Esophagus squamous epithelium (tissue), 5 donors: ENCODE measurements at places on chromosomes 4 and X.

- H3K36me3 ChIP-seq, result no peaks in the 10 kb centered on the region
- no peaks in the 10 kb centered on the region for H3K4me1 ChIP-seq
- H3K4me3 ChIP-seq, result no peak overlapping the region
- H3K27ac ChIP-seq, result no peak overlapping the region
- DNase-seq, result no peak
Observed at GRCh38 chr4:84470204-84470785, 28.8 kb downstream of the NKX6-1 start.

GRCh38 chr4:36399762-36400353 lies 118.4 kb downstream of the DTHD1 start:
- no peaks in the 10 kb centered on the region for H3K36me3 ChIP-seq
- DNase-seq, result no peak
- no peaks in the 10 kb centered on the region for H3K27me3 ChIP-seq
- H3K4me3 ChIP-seq, result no peak overlapping the region
- H3K4me1 ChIP-seq, result no peaks in the 10 kb centered on the region
- H3K27ac ChIP-seq, result no peak overlapping the region

DNA sequence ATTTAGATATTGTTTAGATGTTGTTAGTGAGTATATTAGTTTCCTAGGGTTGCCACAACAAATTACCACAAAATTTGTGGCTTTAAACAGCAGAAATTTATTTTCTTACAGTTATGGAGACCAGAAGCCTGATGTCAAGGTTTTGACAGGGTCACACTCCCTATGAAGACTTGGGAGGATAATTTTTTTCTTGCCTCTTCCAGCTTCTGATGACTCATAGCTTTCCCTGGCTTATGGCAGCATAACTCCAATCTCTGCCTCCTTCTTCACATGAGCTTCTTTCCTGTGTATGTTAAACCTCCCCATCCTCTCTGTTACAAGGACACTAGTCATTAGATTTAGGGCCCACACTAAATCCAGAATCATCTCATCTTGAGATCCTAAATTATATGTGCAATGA lies 20.9 kb upstream of the RAB40A start:
- no peaks in the 10 kb centered on the region for H3K27me3 ChIP-seq
- no peaks in the 10 kb centered on the region for H3K36me3 ChIP-seq
- H3K27ac ChIP-seq, result peak overlapping the region; percentile 11
- peaks cover 13% of the 10 kb centered on the region for H3K4me1 ChIP-seq
- H3K4me3 ChIP-seq, result no peak overlapping the region
- DNase-seq, result no peak

GRCh38 chr4:176833400-176834175 lies 40.9 kb upstream of the VEGFC start:
- H3K4me1 ChIP-seq, result no peaks in the 10 kb centered on the region
- no peak overlapping the region for H3K4me3 ChIP-seq
- no peak overlapping the region for H3K27ac ChIP-seq
- H3K36me3 ChIP-seq, result no peaks in the 10 kb centered on the region
- H3K27me3 ChIP-seq, result no peaks in the 10 kb centered on the region

DNA sequence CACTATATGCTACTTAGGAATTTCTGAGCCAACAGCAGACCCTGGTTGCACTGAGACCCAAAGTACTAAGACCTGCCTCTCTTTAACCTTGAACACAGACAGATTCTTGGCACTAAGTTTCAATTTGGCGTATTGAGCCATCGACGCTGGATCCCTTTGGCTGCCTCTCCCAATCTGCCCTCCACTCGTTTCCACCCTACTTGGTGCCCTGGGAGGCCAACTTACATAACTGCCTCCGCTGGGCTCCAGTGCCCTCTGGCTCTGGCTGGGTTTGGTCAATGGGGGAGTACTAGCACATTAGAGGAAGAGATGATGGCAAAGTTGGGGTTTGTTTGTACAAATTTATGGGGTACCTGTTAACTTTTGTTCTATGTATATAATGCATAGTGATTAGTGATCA lies 63.5 kb downstream of the TMEM156 start:
- H3K4me1 ChIP-seq, result no peaks in the 10 kb centered on the region
- no peaks in the 10 kb centered on the region for H3K27me3 ChIP-seq
- H3K36me3 ChIP-seq, result no peaks in the 10 kb centered on the region

DNA sequence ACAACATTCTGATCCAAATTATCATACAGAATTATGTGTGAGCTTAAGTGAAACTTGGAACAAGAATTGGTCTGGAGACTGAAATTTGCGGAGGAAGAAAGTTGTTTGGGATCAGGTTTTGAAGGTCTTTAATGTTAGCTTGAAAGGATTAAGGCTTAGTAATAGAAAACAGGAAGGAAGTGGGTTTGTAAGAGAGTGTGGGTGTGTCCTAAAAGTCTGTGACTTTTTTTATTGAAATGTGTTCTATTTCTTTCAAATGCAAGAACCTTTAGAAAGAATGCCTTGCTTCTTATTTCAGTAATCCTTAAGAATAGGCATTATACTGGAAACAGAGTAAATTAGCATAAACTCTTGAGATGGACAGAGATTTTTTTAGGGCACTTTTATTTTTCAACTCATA lies 198.0 kb downstream of the GALNTL6 start:
- H3K4me3 ChIP-seq, result no peak overlapping the region
- no peaks in the 10 kb centered on the region for H3K27me3 ChIP-seq
- no peak for DNase-seq
- H3K4me1 ChIP-seq, result no peaks in the 10 kb centered on the region

- no peaks in the 10 kb centered on the region for H3K4me1 ChIP-seq
- no peak overlapping the region for H3K27ac ChIP-seq
- H3K36me3 ChIP-seq, result no peaks in the 10 kb centered on the region
- no peak overlapping the region for H3K4me3 ChIP-seq
- DNase-seq, result no peak
Observed at GRCh38 chr4:121299367-121299766, 81.5 kb downstream of the QRFPR start.

- H3K27ac ChIP-seq, result no peak overlapping the region
- H3K27me3 ChIP-seq, result no peaks in the 10 kb centered on the region
- no peak for DNase-seq
- H3K4me3 ChIP-seq, result no peak overlapping the region
Observed at GRCh38 chr4:82517043-82517442, 44.7 kb downstream of the TMEM150C start.

DNA sequence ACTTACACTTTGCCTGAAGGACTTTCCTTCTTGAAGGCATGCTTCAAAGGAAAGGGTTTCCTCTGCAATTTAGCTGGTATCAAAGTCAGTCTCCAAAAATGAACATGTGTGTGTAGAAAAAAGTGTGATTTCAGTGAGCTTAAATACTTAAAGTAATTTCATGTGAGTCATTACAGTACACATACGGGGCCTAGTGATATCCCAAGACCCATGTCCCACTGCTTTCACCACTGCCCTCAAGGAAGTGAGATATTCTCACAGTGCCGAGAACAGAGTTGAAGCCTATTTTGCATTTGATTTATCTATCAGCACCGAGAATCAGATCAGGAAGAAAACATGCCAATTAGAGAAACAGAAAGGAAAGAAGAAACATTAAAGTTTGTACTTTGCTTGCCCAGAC lies 61.0 kb downstream of the CHST7 start:
- H3K27ac ChIP-seq, result no peak overlapping the region
- H3K4me3 ChIP-seq, result no peak overlapping the region
- no peaks in the 10 kb centered on the region for H3K36me3 ChIP-seq
- H3K27me3 ChIP-seq, result no peaks in the 10 kb centered on the region

DNA sequence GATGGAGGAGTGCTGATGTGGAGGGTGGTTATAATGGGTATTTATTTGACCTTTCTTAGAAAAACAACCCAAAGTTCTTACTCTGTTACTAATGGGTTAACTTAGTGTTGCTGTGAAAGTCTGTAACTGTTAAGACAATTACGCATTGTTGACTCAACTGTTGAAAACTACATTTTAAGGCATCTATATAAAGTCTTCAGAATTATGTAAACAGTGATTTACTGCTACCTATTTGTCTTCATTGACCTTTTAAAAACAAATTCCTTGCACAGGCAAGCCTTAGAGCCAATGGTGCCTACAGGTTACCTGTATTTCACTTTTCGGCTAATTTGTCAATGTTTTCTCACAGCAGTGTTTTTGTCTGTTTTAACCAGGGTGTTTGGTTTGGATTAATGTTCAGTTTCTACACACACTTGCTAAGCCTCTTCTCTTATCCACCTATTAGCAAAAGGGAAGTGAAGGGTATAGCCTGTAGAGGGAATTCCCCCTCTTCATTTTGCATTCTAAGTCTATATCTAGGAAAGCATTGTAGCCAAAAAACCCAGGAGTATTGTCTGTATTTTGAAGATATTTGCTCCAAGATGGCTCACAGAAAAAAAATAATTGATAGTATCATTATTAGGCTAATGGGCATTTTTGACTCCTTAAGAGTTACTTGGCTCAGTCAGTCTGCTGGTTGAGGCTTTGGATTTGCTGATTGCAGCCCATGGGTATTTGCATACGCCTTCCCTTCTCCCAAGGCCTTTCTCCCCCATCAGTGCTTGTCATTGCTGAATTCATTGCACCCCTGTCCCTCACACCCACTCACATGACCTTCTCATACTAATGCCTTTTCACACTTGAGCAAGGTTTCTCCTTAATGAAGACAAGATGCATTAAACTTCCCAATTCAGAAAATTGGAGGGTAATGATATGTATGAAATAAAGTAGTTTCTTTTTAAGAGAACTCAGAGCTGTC lies 30.5 kb downstream of the AFF1 start:
- peaks cover 6% of the 10 kb centered on the region for H3K4me1 ChIP-seq
- no peak overlapping the region for H3K4me3 ChIP-seq
- no peaks in the 10 kb centered on the region for H3K27me3 ChIP-seq
- H3K36me3 ChIP-seq, result no peaks in the 10 kb centered on the region

DNA sequence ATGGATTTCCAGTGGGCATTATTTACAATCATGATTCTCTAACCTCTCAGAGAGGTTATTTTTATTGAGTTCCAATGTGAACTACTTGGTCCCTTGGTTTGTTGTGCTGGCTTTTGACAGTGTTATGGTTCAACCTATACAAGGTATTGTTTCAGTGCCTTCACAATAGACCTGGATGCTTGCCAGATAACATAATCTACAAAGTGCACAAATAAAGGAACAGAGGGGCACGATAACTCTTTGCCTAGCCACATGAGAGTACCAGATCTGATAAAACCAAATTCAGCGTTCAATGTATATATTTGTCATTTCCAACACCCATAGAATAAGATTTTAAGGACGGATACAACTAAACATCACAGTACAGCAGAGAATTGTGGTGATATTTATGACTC lies 120.8 kb downstream of the RASL11B start:
- DNase-seq, result no peak
- H3K36me3 ChIP-seq, result no peaks in the 10 kb centered on the region
- H3K4me3 ChIP-seq, result no peak overlapping the region
- H3K27me3 ChIP-seq, result no peaks in the 10 kb centered on the region
- H3K27ac ChIP-seq, result no peak overlapping the region
- H3K4me1 ChIP-seq, result no peaks in the 10 kb centered on the region

- no peak for DNase-seq
- no peaks in the 10 kb centered on the region for H3K27me3 ChIP-seq
- H3K4me1 ChIP-seq, result no peaks in the 10 kb centered on the region
- no peak overlapping the region for H3K4me3 ChIP-seq
- H3K36me3 ChIP-seq, result no peaks in the 10 kb centered on the region
- H3K27ac ChIP-seq, result no peak overlapping the region
Observed at GRCh38 chr4:4881432-4881831, 22.0 kb downstream of the MSX1 start.

DNA sequence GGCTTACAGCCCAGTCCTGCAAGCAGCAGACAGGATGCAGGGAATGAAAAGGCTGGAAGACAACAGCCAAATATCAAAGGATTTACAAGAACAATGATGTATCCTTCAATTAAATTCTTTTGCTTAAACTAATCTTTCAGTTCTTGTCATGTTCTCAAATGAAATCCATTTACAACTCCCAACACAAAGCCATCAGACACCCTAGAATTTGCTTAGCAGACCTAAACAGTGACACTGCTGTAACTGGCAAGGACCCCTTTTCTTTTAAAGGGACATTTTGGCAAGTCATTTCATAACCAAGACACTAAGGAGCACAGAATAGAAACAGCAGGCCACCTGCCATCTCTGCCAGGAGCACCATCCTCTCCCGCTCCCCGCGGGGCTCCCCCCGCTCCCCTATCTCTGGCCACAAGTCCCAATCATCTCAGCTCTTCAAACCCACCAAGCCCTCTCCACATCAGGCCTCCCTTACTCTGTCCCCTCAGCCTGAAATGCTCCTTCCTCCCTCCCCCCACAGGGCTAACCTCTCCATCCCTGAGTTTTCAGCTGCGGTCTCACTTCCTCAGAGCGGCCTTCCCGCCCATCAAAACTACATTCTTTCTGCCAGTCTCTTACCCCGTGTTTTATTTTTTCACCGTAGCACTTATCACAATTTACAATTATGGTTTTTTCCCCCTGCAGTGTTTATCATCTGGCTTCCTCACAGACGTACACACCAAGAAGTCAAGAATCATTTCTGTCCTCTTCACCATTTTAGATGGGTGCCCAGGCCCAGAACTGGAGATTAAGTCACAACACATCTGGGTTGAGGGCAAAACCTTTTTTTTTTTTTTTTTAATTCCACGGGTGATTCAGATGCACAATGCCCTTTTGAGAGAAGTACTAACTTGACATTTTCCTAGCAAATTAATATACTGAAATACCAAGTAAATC lies 45.8 kb downstream of the TSPAN5 start:
- DNase-seq, result no peak
- H3K27ac ChIP-seq, result no peak overlapping the region
- H3K4me1 ChIP-seq, result peaks cover 11% of the 10 kb centered on the region
- H3K36me3 ChIP-seq, result no peaks in the 10 kb centered on the region

- H3K4me1 ChIP-seq, result no peaks in the 10 kb centered on the region
- no peak overlapping the region for H3K4me3 ChIP-seq
- no peak for DNase-seq
- no peak overlapping the region for H3K27ac ChIP-seq
- H3K36me3 ChIP-seq, result no peaks in the 10 kb centered on the region
Observed at GRCh38 chrX:109312757-109313156, 169.1 kb downstream of the GUCY2F start.

DNA sequence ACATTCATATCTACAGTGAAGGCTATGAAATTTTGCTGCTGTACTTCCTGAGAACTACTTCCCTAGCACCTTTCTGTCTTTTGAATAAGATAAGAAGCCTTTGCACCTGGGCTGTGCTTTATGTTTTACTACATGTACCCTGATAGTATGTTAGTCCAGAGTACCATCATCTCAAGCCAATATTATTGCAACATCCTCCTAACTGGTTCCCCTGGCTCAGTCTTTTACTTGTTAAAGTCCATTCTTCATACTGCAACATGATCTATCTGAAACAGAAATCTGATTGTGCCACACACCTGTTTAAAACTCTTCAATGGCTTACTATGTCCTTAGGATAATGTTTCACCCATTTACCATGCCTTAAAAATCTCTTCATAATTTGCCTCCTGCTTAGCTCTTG lies 102.3 kb downstream of the AGTR2 start:
- H3K27me3 ChIP-seq, result no peaks in the 10 kb centered on the region
- H3K36me3 ChIP-seq, result no peaks in the 10 kb centered on the region
- H3K4me1 ChIP-seq, result no peaks in the 10 kb centered on the region
- H3K27ac ChIP-seq, result no peak overlapping the region

- H3K4me1 ChIP-seq, result no peaks in the 10 kb centered on the region
- peak overlapping the region; percentile 69 for H3K27ac ChIP-seq
- H3K4me3 ChIP-seq, result no peak overlapping the region
Observed at GRCh38 chr4:152259866-152260265, 276.0 kb downstream of the FBXW7 start.

- H3K4me3 ChIP-seq, result no peak overlapping the region
- H3K4me1 ChIP-seq, result no peaks in the 10 kb centered on the region
- peak overlapping the region; percentile 90 for H3K27ac ChIP-seq
- no peaks in the 10 kb centered on the region for H3K36me3 ChIP-seq
- H3K27me3 ChIP-seq, result no peaks in the 10 kb centered on the region
Observed at GRCh38 chrX:119685225-119686066, 7.5 kb downstream of the SEPTIN6 start.
